ENCODE measurements at places on chromosomes 6 and 20. TPM values are rescaled to one million over a fixed set of nuclear protein-coding genes. Genes with fewer than 3 reads are reported as not detected.

- no peak for DNase-seq
Measured at GRCh38 chr6:11067348-11067747, 23.2 kb upstream of the ELOVL2 start.

GRCh38 chr20:56247954-56248782 lies at the start of gene MC3R:
MC3R (plus strand) TSS chr20:56248732; CDS start chr20:56248844, 112 bp downstream.
- peak; percentile 40 for DNase-seq

GRCh38 chr6:56347526-56347925 lies 100.1 kb upstream of the COL21A1 start:
- DNase-seq = no peak

GRCh38 chr6:13818341-13818740 lies 4.0 kb upstream of the MCUR1 start:
- no peak for DNase-seq

DNA sequence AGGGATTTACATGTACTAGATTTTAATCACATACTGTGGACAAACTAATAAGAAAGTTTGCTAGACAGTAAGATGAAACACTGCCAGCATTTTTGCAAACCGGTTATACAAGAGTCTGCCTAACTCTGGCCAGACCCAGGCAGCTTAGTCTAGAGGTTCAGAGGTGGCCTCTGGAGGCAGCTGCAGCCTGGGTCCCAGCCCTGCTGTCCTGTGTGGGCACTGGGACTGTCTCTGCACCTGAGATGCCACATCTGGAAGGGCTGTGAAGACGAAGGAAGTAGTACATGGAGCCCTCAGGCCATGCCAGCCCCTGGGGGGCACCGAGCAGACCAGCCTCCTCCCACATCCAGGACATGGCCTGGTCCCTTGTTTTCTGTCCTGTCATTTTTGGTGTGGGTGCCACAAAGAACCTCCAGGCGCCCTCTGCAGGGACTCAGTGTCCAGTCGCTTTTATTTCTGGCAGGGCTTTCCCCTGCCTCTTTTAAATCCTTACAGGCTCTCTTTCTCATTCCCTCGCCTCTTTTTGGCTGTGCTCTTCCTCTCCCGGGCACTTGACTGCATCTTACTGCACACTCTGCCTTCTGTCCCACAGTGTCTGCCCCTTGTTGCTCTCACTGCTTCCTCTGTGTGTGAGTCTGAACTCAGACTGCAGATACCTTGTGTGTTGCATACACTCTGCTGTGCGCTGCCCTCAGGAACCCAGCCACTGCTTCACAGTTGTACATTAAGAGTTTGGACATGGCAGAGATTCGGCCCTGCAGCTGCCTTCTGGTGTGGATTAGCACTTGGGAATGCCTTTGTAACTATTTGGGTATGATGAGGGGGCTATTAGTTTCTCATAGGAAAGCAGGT lies 216.7 kb downstream of the ZDHHC14 start:
- DNase-seq = peak; percentile 73

GRCh38 chr6:100899202-100899601 lies 18.1 kb upstream of the ASCC3 start:
- DNase-seq = no peak

- no peak for DNase-seq
Measured at GRCh38 chr6:70131528-70131927, 171.4 kb downstream of the COL9A1 start.

DNA sequence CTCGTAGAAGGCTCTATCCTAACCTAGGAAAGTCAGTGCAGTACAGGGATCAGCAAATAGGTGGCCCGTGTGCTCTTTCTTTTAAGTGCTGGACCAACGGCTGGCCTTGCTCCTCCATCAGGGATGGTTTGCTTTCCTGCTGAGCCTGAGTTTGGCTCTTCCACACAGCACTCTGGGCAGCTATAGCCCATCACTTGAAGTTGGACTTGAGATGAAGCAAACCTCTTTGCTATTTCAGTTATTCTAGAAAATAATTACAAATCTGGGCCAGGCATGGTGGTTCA lies 66.9 kb upstream of the KCNK16 start:
- DNase-seq = no peak

DNA sequence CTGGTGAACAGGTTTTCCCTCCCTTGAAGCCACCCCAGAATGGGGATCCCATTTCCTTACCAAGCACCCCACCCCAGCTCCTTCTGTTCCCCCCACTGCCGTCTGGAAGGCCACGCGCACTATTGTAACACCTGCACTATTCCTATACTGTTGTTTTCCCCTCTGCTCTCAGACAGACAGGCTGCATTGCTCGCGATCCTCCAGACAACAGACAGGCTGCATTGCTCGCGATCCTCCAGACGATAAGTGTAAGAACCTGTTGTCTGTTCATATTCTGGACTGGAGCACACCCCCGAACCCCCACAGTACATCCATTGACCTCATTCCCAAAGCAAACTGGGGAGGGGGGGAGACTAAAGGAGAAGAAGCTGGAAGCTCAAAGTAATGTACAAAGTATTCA lies 72.7 kb downstream of the LY86 start:
- no peak for DNase-seq

DNA sequence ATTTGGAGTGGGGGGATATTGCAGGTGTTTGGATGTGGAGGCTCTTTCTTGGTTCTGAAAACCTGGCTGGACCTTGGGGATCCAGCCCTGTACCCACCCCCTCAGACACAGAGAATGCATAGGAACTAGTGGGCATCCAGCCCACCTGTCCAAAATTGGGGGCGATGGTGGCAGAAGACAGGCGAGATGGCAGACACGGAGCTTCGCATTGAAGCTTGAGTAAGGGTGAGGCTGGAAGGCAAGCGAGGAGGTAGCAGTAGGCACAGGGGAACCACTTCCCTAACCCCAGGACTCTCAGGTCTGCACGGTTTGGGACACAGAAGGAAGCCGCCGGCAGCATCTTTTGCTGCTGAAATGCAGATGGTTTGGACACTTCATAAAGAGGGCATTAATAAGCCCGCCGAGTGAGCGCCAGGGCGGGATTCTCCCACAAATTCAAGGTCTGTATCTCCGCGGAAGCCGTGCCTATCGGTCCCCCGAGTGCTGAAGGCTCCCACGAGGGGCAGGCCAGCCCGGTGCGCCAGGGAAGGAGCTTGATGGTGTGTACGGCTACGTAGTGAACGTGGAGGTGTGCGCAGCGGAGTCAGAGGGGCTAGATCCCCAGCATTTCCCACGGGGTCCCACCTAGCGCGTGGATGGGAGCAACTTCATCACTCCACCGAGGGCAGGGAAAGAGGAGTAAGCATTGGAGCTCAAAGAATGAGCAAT lies 1.6 kb upstream of the FOXA2 start:
- DNase-seq = no peak

- no peak for DNase-seq
Measured at GRCh38 chr6:132400555-132400882, 756 bp downstream of the MOXD1 start.

- no peak for DNase-seq
Measured at GRCh38 chr6:16762268-16762549, 949 bp upstream of the ATXN1 start.

GRCh38 chr6:47153404-47153755 lies 111.2 kb upstream of the ADGRF1 start:
- DNase-seq = no peak

DNA sequence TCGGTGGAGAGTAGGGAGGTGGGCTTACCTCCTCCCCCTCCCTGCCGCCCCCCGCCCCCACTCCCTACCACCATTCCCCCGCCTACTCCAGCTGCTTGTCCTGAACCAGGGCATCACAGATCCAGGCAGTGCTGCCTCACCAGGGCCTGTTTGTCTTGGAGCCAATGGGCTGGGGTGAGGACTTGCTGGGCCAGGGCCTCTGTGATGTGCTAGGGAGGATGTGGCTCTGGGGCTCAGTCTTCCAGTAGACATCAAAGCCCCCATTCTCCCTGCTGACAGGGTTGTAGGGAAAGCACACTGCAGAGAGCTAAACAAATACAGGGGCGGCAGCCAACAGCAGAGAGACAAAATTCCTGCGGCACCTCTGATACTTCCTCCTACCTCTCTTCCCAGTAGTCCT lies 48.2 kb upstream of the NXT1 start:
- DNase-seq = no peak

DNA sequence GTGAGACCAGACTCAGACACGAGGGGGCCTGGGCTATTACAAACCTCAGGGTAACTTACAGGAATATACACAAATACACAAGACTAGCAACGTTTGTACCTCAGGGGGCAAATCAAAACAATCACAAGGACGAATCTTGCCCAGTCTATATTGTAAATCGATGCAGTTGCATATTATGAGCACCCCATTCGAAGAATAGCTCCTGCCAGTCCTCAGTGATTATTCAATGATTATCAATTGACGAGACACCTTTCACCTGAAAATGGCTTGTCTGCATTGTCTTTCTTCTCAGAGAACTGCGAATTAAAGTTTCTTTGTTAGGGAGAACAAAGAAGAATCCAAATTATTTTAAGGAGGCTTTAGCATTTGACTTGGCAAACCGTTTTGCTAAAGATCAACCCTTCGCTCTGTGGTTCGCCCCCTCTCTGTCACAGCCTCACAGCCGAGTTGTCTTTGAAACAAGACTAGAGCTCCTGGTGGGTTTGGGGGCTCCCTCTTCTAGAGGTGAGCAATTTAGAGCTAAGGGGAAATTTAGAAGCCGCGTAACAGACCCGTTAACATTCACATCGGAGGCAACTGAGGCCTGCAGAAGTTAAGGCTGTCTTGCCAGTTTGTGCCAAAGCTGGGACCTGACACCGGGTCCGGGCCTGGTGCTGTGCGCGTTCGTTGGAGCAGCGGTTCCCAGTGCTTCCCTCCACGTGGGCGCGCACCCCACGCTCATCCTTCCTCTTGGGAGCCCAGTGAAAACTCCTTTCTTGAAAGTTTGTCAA lies 24.9 kb upstream of the MAP3K7 start:
- DNase-seq = no peak

DNA sequence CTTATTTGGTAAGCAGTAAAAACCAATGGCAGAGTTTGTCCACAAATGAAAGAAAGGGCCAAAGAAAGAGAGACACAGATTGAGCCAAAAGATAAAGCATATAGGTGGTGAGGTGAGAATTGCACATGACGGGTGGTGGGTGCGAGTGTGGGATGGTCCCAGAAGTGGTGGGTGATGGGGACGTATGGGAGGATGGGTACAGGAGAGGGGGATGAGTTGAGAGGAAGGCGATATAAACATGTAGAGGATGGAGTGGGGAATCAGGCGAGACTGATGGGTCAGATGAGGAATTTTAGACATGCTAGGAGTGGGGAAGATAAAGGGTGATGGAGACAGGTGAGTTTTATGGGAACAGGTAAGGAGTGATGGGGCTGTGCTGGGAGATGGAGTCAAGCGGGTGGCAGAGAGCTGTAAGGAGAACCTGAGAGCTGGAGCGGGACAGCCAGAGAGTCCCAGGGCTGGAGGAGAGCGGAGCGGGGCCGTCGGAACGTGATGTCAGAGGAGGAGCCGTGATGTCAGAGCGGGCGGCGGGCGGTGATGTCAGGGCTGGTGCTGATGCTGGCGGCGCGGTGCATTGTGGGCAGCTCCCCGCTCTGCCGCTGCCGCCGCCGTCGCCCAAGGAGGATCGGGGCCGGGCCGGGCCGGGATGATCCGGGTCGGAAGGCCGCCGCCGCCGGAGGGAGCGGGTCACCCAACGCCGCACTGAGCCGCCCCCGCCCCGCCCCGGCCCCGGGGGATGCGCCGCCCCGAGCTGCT lies at the start of gene TTBK1:
Gene TTBK1, plus strand, starts transcription at position 574 of the 756 bp plus-strand sequence. CDS start 3,180 bp downstream, outside the sequence.
- DNase-seq = no peak

DNA sequence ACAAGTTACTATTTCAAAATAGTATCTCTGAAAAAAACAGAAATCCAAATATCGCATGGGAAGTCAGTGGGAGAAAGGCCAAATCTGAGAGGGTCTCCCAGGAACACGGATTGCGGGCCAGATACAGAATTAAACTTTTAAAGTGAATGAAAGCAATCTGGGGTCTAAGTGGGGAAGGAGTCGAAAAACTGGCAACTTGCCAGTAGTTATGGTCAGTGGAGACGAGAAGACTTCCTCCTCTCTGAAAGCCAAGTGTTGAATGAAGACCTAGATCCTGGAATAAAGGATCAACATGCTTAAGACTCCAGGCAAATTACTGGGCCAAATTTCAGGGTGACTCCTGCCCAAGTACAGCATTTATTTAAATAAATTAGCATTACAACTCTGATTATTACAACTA lies 123.6 kb downstream of the BFSP1 start:
- DNase-seq = no peak

DNA sequence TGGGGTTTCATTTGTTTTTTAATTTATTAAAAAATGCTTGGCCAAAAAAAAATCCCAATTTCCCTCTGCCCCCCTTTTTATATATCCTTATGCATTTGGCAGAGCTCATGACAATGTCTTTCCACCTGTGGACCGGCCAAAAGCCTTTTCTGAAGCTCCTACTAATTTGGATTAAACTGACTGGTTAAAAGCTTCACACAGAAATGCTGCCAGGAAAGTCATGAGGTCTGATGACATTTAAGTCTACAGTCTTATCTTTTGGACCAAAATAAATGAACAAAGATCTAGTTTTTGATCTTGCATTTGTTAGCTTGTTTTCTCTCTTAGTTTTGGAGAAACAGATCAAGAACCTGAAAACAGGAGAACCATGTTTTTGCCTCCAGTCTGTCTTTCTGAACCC lies 66.1 kb downstream of the TRMT11 start:
- no peak for DNase-seq

GRCh38 chr20:4281258-4282055 lies 266.1 kb upstream of the RNF24 start:
- DNase-seq = no peak

GRCh38 chr20:9122571-9122970 lies 53.7 kb downstream of the PLCB4 start:
- DNase-seq = no peak

DNA sequence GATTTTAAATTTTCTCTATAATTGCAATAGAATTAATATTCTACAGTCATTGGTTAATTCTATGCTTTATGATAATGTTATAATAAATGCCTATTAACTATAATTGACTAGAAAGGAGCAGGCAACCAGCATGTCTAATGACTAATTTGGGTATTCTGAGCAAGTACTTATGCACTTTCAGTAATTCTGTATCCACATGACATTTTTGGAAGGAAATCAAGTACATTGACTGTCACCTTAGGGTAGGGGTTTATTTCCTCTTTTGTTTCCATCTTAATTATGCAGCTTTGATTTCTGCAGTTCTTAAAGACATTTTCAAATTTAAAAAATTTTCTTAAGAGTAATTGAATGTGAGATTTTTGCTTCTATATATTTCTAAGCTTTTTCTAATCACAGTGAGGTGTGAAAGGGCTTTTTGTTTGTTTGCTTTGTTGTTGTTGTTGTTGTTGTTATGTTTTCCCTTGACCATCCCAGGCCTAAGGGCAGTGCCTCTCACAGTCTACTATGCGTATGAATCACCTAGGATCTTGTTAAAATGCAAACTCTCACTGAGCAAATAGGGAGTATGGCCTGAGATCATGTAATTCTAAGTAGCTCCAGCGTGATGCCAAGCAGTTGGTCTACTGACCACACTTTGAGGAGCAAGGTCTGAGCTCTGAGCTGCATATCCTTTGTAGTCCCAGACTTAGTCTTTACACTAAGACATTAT lies 467.1 kb upstream of the RNF217 start:
- DNase-seq = no peak

The RIPPLY2 gene
- total RNA-seq = not detected

The GRM1 gene
- 0.15 TPM for total RNA-seq

The EYS gene
- not detected for total RNA-seq

The HNF4A gene
- not detected for total RNA-seq

The KIF25 gene
- not detected for total RNA-seq

The BPIFB4 gene
- total RNA-seq = not detected

Data from breast epithelium (tissue), 4 donors.